ACHN (cell line): ENCODE measurements at places on chromosomes 4 and X.
A peak's percentile ranks its signal among the peaks of the same experiment; 100 is the strongest.

DNA sequence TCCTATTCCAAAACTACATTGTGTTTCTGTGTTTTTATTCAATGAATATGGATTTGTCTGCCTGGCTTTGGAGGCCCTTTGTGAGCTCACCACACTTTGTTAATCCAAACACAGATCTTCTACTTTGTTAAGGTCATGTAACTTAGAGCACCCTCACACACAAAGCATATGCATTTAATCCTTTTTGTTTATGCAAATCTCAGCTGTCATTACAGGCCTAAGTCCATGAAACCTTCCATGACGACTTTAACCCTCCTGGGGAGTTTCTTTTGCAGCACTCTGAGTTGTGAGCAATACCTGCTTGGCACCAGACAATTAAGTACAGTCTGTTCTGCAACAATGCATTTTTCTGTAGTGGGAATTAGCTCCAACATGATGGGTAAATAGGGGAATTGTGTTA lies 14.9 kb downstream of the CCSER1 start:
- no peak for DNase-seq

DNA sequence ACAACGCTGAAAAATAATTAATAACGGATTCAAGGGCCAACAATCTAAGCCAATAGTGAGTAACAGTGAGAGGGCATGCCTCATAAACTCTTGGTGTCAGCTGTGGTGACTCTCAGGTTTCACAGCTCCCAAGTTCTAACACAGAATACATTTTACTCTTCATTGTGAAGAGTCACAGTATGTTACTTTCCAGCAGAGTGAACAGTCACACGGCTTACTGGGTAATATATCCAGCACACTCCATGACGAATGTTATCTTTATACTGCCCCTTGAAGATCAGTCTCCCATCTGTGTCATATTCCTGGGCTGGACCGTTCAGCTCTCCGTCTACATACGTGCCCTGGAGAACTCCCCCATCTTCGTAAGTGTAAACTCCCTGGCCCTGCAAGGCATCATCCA lies 23.1 kb downstream of the SETD7 start:
- DNase-seq = no peak

DNA sequence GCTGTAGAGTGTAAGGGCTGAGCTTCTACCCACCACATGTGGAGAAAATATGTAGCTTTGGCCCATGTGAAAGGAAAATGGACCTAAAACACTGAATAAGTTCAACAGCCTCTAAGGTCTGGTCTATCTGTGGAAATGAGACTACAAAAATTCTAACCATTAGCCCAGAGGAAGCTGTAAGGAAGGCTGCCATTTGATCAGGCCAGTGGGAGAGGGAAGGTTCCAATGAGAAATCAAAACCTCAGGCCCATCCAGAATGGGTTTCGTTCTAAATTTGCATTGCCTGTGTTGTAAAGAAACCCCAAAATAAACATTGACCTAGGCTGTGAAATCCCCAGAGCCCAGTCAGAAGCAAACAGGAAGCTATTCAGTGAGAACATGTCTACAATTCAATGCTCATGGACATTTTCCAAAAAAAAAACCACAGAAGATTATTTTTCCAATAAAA lies 320.4 kb upstream of the SLC7A11 start:
- no peak for DNase-seq

- no peak for DNase-seq
These were observed 189.0 kb downstream of the AASDH start for GRCh38 chr4:56198265-56198664.

GRCh38 chr4:124711471-124712371 lies 811 bp downstream of the ANKRD50 start:
- peak; percentile 75 for DNase-seq
